ENCODE measurements at places on chromosomes 6 and 20.

GRCh38 chr6:22247916-22248482 is 48.8 kb downstream of the PRL start:
- DNase-seq = peak; percentile 84

DNA sequence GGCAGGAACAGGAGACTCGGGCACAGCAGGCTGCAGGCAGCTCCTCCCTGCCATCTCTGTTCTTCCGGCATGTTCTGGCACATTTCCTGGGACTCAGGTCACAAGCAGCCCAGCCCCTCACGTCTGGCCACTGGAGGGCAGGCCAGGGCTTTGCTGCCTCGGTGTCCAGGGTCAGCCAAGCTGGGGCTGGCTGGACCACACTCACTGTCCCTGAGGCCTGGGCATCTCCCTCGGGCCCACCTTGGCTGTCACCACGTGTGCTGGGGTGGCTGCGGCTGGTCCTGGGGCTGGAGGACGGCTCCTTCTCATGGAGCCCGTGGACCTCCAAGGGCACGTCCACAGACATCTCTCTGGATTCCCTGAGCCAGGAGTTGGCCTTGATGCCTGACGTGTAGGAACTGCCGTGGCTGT is 18.5 kb downstream of the FRMD1 start:
- peak; percentile 65 for DNase-seq

- DNase-seq = peak; percentile 51
These were observed 234.2 kb downstream of the COL12A1 start for GRCh38 chr6:74971633-74972032.

DNA sequence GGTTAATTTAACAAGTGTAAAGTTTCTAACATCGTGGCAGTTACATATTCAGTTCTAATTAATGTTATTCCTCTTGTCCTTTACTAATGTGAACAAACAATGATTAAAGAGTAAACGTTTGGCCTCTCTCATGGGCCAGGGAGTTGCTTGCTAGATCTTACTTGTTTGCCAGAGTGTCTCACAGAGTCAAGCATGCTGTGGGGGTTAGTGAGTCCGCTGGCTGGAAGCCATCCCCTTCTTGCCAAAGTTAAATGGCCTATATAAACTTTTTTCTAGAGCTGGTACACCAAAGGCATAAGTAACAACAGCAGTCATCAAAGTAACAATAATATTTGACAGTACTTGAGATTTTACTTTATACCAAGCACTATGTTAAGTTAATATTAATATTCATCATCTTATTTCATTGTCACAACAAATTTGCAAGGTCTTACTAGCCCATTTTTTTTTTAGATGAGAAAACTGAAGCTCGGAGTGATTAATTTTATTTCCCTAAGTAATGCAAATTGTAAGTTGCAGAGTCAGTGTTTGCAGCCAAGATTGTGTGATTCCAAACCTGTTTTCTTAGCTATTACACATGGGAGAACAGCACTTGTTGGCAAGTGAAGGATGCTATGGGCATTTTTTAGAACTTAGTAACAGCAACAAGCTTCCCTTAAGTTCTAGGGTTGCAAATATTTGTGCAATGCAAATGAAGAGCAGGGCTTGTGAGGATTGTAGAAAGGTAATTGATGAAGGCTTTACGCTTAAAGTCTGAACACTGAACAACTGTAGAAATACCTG is 224.5 kb downstream of the RFPL4B start:
- DNase-seq = no peak

- no peak for DNase-seq
These were observed 218.5 kb upstream of the KCNQ5 start for GRCh38 chr6:72403413-72403812.

- no peak for DNase-seq
These were observed 62.0 kb downstream of the PPP1R14C start for GRCh38 chr6:150204705-150205472.

DNA sequence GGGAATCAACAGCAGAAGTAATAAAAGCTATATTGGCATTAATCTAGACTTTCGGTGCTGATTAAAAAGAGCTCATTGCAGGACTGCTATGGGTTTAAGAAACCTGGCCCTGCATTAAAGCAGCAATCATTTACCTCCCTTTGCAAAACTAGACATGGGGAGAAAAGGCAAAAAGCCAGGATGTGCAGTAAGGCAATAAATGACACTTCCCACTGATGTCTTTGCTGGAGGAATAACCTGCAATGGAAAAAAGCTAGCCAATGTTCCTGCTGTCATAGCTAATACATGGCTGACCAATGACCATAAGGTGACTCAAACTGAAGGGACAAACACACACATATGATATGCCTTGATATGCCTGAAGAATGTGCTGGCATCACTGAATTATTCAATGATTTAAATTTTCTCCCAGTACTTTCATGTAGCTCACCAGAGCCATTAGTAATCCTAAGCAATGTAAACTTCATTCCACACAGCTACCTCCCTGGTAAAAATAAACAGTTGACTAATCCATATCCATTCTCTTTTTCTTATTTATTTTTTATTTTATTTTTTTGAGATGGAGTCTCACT is 8.7 kb downstream of the DNAAF9 start:
- DNase-seq = no peak

- DNase-seq = no peak
These were observed 32.8 kb upstream of the SMIM8 start for GRCh38 chr6:87289571-87289970.

DNA sequence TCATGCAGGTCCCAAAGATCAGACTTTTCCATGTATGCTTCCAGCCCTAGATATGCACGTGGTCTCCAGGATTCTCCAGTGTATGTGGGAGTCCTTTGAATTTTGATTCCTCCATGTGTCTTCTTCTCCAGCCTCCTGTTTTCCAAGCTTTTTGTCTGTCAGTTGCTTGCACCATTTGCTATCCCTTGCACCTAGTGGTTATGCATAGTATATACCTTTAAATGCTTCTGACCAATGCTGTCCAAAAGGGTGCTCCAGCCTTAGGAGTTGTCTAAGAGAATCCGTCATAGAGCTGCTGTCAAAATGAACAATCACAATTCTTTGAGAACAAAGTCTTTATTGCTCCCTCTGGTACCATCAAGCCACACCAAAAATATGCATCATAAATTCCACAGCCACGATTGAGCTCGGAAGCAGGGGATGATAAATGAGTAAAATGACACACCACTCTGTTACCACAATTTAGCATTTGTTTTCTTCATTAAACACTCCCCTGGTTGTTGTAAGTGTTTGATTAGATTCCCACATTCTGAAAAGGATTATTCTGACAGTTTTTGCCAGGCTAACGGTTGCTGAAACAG is 706.2 kb upstream of the GJE1 start:
- no peak for DNase-seq

- DNase-seq = peak; percentile 64
These were observed 36.5 kb upstream of the MPC1 start for GRCh38 chr6:166419286-166419685.

DNA sequence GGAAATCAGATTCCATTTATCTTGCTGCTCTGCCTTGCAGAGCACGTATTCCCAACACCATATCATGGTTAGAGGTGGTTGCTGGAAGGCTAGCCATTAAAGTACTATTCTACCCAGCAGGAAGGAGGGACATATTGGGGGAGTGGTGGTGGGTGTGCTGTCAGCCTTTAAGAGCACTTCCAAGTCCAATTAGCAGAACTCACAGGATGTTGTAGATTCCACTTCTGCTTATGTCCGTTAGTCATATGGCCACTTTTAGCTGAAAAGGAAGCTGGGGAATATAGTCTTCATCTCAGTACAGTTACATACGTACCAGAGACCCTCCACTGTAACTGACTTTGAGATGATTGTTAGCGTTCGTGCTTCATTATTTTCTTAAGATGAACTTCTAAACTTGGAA is 94.4 kb downstream of the SAMD3 start:
- no peak for DNase-seq

DNA sequence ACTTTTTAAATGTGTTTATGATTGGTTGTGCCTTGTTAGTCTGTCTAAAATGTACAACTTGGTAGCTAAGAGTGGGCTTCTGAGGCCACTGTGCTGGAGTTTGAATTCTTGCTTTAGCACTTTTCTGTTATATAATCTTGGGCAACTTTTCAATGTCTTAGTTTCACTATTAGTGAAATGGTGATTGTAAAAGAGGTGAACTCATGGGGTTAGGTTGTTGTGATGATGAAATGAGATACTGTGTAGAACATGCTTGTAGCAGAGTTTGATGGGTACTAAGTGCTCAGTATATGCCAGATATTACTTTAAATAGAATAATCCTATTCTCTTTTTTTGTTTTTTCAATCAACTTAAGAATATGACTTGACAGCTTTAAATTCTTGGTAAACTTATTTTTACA is 624.7 kb downstream of the CD109 start:
- DNase-seq = no peak

GRCh38 chr6:37232430-37233017 is 25.0 kb upstream of the TBC1D22B start:
- no peak for DNase-seq

Measured in amniotic epithelial cell (primary cell).